Putamen (tissue), 1 donor: ENCODE measurements at places on chromosomes 7 and 10.

DNA sequence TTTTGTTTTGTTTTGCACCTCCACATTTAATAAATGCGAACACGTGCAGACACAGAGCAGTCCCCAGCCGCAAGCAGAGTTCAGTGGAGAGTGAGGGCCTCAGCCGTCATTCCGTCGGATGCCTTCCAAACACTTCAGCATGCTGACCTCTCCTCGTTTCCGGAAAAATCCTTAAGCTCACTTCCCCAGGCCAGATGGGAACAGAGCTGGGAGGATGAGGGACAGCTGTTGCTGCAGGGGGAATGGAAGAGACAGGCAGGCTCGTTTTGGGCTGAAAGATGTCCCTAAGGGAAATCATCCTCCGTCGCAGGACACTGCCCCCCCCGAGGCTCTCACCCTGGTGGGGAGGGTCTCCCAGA is 17.2 kb upstream of the FGFR2 start:
- no peak for DNase-seq

DNA sequence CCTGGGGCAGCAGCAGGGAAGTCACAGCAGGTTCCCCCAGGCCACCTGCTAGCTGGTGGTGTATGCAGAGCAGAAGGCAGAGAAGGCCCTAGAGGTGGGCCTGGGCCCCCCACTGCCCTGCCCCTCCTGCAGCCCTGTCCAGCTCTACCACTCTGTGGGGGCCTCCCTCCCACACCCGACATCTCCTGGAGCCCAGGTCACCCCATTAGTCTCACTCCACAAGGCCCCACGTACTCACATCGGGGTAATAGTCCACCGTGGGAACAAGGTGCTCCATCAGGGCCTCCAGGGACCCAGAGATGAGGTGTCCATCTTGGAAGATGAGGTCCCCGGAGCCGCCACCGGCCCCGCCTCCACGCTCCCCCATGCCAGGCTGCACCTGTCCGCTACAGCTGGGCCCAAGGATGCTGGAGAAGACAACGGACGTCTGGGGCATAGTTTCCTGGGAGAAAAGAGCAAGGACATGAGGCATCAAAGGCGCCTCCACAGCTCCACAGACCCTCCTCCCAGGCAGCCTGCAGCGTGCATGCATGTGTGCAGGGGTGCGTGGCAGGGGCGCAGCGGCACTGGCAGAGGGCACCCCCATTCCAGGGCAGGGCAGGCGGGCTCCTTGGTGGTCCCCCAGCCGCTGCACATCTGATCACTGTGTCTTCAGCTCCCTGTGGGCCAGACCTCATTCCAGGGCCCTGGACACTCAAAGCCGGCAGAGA is 61.0 kb downstream of the RASGEF1A start:
- no peak for DNase-seq

DNA sequence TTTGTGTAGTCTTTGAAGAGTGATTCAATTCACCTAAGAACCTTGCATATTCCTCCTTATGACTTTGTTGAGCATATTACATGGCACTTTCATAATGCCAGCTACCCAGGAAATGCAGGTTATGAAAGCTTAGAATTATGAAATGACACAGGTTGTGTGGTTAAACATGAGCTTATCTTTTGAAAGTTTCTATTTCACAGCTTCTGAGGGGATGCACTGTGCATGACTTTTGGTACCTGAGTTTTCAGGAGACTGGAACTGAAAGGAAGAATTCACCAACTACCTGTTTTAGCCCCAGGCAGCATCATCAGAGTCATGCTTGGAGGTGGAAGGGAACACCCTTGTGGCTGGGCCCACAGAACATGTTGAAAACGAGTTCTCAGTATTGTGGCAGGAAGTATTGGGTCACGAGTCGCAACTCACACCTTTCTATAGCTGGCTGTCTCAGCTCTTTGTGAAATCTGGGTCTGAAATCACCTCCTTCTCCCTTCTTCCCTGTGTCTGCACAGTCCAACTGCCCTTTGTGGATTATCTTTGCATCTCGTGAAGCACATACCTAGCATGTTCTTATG is 228.2 kb downstream of the PTEN start:
- DNase-seq = no peak

DNA sequence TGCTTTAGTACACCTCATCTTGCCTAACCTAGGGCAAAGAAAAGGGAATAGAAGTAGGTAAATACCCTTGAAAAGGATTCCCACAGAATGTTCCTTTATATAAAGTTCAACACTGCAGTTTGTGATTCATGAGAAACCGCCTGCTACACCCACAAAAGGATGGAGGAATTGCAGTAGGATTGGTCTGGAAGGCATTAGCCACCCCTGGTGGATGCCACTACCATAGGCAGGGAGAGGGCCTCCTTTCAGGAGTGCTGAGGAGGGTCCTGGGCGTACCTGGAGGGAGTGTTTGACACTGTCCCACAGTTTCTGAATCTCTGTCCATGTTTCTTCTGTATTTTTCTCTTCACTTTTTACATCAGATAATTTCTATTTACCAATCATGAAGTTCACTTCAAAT is 221.8 kb upstream of the TMEM72 start:
- DNase-seq = no peak

- DNase-seq = no peak
Measured at GRCh38 chr10:80856186-80856585, 318.5 kb downstream of the SH2D4B start.

DNA sequence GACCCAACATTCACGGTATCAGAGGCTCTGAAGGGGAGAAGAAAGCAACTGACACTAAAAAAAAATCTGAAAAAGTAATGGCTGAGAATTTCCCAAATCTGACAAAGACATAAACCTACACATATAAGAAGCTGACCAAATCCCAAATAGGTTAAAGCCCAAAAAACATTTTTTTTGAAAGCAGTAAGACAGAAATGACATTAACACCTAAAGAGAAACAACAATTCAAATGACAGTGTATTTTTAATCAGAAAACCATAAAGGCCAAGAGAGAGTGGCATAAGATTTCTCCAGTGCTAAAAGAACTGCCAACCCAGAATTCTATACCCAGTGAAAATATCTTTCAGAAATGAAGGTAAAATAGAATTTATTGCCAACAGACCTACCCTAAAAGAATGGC is 35.5 kb downstream of the RUFY2 start:
- DNase-seq = no peak

GRCh38 chr10:102918817-102919245 is 737 bp downstream of the CNNM2 start:
- DNase-seq = peak; percentile 19

DNA sequence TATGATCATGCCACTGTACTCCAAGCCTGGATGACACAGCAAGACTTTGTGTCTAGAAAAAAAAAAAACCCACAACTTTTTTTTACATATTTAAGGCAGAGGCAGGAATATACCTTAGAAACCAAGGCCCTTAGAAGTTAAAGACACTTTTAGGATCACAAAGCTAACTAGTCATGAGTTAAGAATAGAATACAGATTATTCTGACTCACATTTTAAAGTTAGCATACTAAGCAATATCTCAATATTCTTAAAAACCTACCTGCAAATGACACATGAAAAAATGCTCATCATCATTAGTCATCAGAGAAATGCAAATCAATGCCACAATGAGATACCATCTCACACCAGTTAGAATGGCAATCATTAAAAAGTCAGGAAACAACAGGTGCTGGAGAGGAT is 177.7 kb downstream of the CHCHD3 start:
- peak; percentile 45 for DNase-seq

DNA sequence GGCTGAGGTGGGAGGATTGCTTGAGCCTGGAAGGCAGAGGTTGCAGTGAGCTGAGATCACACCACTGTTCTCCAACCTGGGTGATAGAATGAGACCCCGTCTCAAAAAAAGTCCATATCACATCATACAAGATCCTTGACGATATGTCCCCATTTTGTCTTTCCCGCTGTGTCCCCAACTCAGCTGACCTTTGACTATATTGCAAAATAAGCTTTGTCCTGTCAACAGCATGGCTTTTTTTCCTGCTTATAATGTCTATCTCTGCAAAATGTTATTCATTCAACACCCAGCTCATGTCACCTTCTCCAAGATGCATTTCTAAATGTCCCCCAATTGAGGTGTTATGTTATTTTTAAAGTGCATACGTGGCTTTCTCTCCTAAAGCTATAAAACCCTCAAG is 136.0 kb upstream of the KAT6B start:
- DNase-seq = no peak

GRCh38 chr10:97896756-97897358 is 47.2 kb downstream of the GOLGA7B start:
- DNase-seq = no peak

DNA sequence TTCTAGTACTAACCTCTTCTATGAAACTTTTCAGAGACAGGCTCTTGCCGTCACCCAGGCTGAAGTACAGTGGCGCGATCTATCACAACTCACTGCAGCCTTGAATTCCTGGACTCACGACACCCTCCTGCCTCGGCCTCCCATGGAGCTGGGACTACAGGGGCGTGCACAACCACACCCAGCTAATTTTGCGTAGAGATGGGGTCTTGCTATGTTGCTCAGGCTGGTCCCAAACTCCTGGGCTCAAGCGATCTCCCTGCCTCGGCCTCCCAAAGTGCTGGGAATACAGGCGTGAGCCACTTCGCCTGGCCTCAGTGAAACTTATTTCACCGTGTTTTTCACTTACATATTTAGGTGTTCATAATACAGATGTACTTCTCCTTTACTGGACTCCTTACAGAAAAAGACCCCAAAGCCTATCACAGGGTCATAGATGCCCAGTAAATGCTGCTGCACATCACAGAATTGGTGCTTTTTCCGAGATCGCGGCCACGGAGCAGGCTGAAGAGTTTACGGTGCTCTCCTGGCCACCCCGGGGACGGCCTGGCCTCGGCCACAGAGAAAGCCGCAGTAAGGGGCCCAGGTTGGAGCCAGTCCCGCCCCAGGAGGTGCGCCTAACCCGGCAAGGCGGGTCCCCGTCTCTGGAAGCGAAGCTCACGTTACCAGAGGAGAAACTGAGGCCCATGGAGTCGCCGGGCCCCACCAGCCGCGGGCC is 595 bp downstream of the TBL2 start:
- no peak for DNase-seq

- DNase-seq = no peak
Measured at GRCh38 chr7:71996141-71996540, 416.0 kb downstream of the CALN1 start.

DNA sequence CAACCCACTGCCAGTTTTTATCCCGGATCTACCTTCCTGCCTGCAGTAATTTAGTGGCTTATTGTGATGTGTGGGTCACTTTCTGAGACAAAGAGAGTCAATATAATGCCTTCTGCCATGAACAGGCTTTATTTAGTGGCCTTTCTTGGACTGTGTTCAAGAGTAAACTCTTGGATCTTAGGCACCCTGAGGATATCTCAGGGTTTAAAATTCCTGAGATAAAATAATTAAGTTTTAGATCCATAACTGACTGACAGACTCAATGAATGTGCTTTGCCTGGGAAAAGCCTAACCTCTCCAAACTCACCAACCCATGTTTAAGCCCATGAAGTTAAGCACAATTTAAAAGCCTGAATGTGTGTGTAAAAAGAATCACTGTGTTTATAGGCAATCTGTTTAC is 564.3 kb downstream of the LRMDA start:
- DNase-seq = no peak

- DNase-seq = no peak
Measured at GRCh38 chr10:48446785-48447184, 140.3 kb downstream of the MAPK8 start.

GRCh38 chr7:148615085-148615730 is 24.6 kb downstream of the C7orf33 start:
- DNase-seq = no peak

DNA sequence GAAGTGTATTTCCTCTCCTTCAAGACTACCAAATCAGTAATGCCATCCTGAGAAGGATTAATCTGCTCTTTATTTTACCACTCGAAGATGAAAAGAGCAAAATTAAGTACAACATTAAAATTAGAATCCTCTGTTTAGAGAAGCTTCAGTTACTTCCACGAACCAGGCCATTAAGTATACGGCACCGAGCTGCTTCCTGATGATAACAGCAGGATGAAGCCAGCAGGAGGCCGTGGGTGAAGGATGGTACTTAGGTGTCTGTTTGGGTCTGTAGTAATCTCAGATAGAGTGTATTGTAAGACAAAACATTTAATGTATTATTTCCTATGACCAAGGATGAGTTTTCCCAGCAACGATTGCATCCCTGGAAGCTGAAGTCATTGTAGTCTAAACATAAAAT is 362.8 kb downstream of the SFMBT2 start:
- no peak for DNase-seq

- DNase-seq = no peak
Measured at GRCh38 chr7:151135525-151135845, 32.0 kb downstream of the GBX1 start.

DNA sequence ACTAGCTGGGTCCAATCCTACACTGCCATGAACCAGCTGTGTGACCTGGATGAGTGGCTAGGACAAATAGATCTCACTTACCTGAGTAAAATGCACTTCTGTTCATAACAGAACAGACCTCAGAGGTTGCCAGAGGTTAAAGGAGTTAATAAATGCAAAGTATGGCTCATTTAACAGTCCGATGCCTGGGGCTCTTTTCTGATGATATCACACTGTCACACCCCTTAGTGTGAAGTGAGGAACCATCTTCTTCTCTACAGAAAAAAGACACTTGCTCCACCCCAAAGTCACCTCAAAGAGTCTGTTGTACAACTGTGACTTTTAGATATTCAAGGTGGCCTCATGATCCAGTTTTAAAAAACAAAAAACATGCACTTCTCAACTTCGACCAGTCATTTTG is 21.5 kb upstream of the TARP start:
- DNase-seq = no peak

DNA sequence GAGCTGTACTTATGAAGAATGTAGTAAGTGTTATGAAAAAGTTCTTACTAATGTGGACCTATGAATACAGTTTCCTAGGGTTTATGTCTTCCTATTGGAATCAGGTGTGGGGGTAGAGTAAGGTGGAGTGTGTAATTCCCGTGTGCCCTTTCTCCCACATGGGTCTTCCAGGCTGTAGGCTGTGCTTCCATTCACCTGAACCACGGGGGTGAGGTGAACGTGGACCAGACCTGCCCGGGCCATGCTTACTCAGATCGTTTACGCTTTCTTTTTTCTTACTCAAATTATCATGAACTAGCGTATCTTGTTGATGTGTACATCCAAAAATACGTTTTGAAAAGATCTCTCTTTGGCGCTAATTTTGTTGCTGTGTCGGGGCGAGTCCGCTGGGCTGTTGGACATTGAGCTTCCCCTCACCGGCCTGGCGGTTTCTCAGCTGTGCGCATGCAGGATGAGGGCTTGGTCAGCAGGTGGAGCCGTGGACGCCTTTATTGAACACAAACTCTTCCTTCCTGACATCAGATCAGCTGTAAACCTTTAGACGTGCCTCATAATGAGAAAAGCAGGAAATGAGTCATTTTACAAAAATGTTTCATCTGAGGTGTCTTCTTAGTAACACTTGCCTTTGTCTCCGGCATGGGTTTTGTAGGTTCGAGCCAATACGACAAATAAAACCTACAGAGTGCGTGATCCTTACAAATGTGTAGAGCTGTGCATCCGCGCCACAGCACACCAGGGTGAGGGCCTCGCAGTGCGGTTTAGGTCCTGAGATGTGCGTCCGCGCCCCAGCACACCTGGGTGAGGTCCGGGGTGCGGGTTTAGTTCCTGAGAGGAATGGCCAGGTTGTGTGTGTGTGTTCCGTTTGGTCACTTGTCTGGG is 53.8 kb downstream of the WDR37 start:
- peak; percentile 46 for DNase-seq
